Esophagus squamous epithelium (tissue), 5 donors: ENCODE measurements at places on chromosomes 6 and 20.

DNA sequence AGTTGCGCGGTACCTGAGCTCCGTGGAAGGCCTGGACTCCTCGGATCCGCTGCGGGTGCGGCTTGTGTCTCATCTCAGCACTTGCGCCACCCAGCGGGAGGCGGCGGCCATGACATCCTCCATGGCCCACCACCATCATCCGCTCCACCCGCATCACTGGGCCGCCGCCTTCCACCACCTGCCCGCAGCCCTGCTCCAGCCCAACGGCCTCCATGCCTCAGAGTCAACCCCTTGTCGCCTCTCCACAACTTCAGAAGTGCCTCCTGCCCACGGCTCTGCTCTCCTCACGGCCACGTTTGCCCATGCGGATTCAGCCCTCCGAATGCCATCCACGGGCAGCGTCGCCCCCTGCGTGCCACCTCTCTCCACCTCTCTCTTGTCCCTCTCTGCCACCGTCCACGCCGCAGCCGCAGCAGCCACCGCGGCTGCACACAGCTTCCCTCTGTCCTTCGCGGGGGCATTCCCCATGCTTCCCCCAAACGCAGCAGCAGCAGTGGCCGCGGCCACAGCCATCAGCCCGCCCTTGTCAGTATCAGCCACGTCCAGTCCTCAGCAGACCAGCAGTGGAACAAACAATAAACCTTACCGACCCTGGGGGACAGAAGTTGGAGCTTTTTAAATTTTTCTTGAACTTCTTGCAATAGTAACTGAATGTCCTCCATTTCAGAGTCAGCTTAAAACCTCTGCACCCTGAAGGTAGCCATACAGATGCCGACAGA, 9.9 kb downstream of the HEY2 start:
- no peak for DNase-seq

- no peak for DNase-seq
Observed at GRCh38 chr6:17454316-17455005, 61.1 kb downstream of the CAP2 start.

DNA sequence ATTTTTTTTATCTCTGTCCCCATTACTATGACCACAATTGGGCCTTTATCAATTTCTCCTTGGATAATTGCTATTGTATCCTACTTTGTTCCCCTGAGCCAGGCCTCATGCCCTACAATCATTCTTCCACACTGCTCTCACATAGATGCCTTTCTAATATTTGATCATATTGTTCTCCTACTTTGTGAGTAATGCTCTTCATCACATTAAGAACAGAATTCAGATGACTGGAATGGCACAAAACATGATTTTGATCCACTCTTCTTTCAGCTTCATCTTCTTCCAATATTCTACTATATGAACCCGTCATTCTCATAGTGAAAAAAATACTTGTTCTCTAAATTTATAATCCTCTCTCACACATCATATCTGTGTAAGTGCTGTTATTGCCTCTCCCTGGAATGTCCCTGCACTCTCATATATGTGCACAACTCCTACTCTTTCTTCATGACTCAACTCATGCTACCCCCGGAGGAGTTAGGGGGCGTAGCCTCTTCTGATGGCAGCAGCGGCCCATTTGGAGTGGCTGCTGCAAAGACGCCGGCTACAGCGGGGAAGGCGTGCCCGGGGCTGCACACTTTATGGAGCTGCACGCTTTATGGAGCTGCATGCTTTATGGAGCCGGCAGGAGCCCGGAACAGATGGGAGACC, 25.3 kb upstream of the HACE1 start:
- DNase-seq: no peak

GRCh38 chr6:147603392-147604081, 95.0 kb downstream of the SAMD5 start:
- DNase-seq: no peak

- no peak for DNase-seq
Observed at GRCh38 chr20:32353848-32354496, 4.2 kb upstream of the ASXL1 start.

DNA sequence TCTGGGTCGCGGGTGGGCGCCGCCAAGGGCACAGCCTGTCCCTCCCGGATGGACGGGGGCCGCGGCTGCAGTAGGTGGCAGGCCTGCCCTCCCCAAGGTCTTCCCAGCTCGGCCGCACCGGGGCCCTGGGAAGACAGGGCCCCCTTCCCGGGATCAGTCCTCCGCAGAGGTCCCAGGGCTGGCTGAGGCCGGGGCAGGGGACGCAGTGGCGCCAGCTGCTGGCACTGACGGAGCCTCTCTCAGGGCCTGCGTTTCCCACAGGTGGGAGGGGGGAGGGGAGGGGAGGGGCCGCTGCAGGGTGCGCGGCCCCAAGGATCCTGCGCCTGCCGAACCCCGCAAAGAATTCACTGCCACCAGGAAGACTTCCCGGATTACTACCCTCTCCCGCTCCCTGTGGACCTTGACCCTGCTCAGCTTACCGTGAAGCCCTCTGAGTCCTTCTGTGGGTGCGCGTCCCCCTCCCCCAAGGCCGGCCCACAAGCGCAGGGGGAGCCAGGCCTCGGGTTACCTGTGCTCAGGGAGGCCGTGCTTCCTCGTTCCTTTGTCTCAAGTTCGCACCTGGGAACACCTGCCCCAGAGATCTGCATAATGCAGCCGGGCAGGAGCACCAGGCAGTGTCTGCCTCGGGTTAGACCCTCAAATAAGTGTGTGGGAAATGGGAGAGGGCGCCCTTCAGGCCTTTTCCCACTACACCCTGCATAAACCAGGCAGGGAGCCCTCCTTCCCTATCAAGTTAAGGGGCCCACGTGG, 5.1 kb downstream of the LZTS3 start:
- DNase-seq: no peak

DNA sequence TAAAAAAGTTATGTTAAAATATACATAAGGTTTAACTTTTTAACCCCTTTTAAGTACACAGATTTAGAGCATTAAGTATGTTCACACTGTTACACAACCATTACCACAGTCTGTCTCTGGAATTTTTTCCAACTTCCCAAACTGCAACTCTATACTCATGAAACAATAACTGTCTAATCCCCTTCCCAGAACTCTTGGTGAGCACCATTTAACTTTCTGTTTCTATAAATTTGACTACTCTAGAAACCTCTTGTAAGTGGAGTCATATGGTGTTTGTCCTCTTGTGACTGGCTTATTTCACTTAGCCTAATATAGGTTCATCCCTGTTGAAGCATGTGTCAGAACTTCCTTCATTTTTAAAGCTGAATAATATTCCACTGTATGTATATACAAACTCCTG, 98.1 kb downstream of the MAP3K7 start:
- no peak for DNase-seq

DNA sequence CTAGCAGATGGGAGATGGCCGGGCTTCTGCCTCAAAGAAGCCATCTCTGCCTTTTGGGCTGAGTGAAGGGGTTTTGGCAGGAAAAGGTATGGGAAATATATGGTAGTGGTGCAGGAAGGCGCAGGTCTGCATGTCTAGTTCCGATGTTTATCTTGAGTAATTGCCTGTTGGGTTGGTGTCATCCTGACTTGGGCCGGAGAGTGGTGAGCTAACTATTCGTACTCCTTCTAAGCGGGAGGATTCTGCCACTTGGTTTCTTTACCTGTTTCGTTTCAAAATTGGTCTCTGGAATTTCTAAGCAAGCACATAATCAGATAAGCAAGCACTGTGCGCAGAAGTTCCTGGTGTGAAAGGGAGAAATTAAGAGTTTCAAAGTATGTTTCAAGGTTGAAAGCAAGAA, 229.6 kb downstream of the SAMD5 start:
- no peak for DNase-seq

DNA sequence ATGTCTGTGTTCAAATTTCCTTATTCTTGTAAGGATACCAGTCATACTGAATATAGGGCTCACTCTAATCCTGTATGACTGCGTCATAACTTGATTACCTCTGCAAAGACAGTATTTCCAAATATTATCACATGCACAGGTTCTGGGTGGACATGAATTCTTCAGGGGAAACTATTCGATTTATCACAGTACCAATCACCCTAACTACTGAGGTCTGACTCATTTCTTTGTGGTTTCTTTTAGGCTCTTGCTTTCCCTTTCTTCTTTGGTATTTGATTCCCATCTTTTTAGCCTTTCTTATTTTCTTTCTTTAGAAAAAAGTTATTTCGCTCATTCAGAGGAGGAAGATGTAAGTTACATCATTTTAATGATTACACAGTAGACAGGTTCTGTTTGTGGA, 40.3 kb upstream of the TBX18 start:
- no peak for DNase-seq

GRCh38 chr6:111802720-111803330, 70.4 kb downstream of the FYN start:
- no peak for DNase-seq

DNA sequence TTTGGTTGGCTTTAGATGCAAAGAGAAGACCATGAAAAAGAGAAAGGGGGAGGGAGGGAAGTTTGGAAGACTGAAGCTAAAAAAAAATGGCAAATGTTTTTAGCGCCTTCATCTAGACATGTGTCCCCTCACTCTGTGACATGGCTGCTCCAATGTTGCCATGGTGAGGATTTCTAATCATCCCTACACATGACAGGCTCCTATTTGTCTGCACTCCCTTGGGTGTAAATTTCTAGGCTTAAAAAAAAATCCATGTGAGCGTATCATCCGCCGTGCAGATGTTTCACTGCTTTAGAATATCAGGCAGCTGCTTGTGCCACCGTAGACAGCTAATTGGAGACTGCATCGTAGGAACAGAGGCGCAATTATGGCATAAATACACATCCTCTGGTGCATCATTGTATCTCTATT, 761.1 kb upstream of the MMS22L start:
- DNase-seq: no peak

DNA sequence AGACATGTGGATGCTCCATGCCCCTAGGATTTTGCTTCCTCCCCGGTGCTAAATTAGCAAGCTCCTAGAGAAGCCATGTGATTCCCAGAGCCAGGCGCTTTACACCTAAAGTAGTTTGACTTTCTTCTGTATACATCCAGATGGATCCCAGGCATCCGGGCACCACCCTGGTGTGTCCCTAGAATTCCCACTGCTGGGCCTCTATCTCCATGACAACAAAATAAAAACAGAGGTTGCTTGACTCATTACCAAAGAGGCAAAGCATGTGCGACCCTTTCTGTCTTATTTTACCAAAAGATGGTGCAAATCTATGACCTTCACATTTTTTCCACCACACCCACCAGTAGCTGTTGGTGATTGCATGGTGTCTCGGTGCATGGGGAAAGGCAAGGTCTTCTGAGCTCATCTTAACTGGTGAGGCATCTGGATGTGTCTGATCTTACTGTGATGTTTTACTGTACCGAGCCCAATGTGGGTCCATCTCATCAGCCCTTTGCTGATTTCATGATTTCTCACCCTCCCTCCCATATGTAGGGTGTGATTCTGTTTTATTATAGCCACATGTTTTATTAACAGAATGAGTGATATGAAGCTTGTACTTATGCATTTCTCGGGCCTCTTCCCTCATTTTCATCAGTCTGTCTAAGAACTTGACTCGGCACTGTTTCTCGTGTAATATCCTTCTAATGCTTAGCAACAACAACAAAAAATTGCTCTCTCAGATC, 27.4 kb upstream of the VAPB start:
- no peak for DNase-seq

DNA sequence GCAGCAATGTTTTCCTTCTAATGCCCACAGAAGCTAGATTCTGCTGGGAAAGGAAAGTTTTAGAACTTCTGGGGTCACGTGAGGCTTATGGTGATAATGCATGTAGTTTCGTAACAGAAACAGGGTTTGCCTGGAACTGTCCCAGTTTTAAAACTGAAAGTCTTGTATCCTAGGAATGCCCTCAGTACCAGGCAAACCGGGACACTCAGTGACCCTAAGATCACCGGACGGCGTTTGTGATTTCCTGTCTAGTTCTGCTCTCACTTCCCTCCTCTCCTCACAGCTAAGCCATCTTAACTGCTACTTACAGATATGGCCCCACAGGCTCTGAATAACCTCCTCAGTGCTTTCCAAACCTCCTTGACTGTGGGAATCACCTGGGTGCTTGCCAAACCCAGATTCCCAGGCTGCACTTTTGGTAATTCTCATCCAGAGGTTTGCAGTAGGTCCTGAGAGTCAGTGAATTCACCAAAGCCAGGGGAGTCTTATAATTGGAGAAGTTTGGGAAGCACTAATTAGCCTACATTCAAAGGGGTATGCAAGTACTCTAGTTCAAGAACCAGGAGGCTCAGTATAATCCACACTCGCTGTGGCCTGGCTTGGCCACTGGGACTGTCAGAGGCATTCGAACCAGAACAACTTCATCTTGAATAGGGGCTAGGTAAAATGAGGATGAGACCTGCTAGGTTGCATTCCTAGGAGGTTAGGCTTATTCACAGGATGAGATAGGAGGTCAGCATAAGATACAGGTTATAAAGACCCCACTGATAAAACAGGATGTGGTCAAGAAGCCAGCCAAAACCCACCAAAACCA, 231.6 kb upstream of the MYLIP start:
- DNase-seq: no peak

GRCh38 chr6:147958683-147959082, 384.0 kb upstream of the SASH1 start:
- DNase-seq: no peak

- no peak for DNase-seq
Observed at GRCh38 chr20:36045373-36045714, 77.0 kb downstream of the CNBD2 start.

- DNase-seq: no peak
Observed at GRCh38 chr6:74044417-74045096, 348.6 kb downstream of the CD109 start.

- DNase-seq: no peak
Observed at GRCh38 chr6:37536491-37537190, 36.9 kb upstream of the CCDC167 start.

DNA sequence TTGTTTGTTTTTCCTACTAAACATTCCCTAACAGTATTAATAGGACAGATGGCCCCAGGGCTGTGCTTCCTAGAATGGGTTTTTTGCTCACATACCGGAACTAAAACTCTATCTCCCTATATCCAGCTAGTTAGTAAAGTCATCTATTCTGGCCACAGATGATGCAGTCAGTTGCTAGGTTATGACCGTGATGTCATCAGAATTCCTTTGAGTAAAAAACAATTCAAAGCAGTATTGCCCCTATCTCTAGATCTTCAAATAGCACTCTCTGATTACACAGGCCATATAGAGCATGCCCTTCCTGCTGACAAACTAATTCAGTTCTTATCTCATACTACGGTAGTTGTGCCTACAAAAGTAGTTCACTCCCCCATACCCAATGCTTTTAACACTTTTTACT, 17.9 kb upstream of the ZNF451 start:
- DNase-seq: no peak

GRCh38 chr6:82066991-82067411, 180.5 kb downstream of the IBTK start:
- DNase-seq: no peak

DNA sequence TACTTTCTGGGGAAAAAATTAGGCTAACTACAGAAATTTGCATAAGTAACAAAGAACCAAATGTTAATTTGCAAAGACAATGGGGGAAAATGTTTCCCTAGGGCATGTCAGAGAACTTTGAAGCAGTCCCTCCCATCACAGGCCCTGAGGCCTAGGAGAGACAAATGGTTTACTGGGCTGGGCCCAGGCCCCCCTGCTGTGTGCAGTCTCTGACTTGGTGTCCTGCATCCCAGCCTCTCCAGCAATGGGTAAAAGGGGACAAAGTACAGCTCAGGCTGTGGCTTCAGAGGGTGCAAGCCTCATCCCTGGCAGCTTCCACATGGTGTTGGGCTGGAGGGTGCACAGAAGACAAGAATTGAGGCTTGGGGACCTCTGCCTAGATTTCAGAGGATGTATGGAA, 788.4 kb downstream of the FRK start:
- no peak for DNase-seq

- no peak for DNase-seq
Observed at GRCh38 chr6:130776287-130776925, 50.8 kb upstream of the SMLR1 start.

- DNase-seq: no peak
Observed at GRCh38 chr6:157982563-157983405, 1.1 kb downstream of the SYNJ2 start.

- DNase-seq: no peak
Observed at GRCh38 chr6:163249651-163250101, 164.8 kb upstream of the QKI start.
